ENCODE measurements at places on chromosomes 7 and 10.
A peak's percentile ranks its signal among the peaks of the same experiment; 100 is the strongest.

- peak; percentile 56 for DNase-seq
Observed at GRCh38 chr7:69635555-69636185, 37.4 kb downstream of the AUTS2 start.

GRCh38 chr7:117010375-117011133 is 57.3 kb downstream of the ST7 start:
- DNase-seq: peak; percentile 42

- DNase-seq: no peak
Observed at GRCh38 chr10:120095875-120096274, 203.3 kb downstream of the SEC23IP start.

GRCh38 chr7:77950548-77950947 is 152.0 kb downstream of the PHTF2 start:
- no peak for DNase-seq
